ENCODE measurements at places on chromosomes 11 and 22.

DNA sequence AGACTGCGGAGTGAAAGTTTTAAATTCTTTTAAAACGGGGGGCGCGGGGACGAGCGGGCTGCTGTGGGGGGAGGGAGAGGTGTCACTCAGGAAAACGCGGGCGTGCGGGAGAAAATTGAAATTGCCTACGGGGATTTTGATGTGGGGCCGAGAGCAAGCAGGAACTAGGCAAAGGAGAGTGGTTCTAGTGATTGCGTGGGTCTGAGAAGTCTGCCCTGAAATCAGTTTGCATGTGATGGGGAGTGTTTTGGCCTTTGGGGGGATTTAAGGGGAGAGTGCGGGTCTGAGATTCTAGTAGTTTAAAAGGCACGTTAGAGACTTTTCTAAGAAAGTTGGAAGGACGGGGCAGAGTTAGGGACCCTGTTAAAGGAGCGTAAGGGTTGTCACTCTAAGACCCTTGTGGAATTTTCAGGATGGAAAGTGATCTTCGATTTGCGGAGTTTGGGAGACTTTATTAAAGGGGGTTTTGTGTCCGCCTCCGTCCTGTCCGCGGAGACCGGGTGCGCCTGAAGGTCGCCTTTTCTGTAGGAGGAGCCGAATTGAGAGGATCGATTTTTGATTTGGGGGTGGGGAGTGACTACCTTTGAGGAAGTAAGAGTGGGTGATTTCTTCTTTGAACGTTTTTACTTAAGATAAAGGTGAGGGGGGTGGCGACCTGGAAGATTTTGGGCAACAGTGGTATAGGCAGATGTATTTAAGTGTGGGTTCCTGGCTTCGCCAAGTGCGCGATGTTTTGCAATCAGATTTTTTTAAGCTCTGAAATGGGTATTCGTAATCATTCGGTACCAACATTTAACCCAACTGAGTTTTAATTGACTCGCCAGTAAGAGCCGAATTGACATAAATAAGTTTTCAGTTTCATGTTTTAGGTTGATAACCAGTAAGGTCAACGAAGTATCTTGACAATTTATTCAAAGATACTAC, 1.1 kb downstream of the EED start:
- DNase-seq = peak; percentile 35

- no peak for DNase-seq
Observed at GRCh38 chr22:26168330-26168851, 871 bp upstream of the SEZ6L start.

GRCh38 chr11:75602951-75603350, 40.9 kb downstream of the SERPINH1 start:
- no peak for DNase-seq

DNA sequence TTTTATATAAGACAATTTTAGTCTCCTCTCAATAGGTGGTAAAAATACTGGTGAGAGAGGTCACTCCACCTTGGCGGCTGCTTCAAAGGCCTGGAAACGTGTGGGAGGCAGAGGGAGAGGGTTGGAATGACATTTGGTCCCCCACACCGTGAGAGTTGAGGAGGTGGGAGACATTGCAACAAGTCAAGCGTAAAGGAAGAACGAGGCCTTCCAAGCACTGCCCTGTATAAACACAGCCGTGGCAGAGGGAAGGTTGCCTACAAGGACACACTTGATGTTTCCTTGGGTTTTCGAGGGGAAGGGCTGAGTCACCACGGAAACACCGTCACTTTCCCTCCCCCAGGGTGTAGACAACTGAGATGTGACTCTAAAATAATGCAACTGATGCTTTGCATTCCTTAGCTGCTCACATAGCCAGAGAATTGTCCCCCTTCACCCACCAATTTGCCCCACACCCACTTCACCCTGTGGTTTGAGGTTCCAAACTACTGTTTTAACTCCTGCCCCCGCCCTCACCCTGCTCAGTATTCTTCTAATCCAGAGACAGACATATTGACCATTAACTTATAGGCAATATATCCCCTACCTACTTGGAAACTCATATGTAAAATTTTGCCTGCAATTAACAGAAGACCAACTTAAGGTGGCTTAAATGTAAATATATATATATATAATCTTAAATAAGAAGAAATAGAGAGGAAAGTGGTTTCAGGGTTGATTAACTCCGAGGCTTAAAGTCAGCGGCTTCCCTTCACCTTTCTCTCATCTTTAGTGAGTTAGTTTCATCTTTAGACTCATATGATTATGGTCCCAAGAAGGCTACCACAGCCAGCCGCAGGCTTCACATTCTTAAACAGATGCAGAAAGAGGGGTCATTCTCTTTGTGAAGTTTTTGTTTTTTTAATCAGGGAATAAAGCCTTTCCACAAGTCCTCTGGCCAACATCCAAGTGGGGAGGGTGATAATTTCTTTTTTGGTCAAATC, 54.1 kb upstream of the BDNF start:
- DNase-seq = no peak

- DNase-seq = no peak
Observed at GRCh38 chr22:20650294-20651207, 123.4 kb upstream of the SERPIND1 start.

GRCh38 chr22:50118557-50119168, 28.9 kb downstream of the MOV10L1 start:
- no peak for DNase-seq

DNA sequence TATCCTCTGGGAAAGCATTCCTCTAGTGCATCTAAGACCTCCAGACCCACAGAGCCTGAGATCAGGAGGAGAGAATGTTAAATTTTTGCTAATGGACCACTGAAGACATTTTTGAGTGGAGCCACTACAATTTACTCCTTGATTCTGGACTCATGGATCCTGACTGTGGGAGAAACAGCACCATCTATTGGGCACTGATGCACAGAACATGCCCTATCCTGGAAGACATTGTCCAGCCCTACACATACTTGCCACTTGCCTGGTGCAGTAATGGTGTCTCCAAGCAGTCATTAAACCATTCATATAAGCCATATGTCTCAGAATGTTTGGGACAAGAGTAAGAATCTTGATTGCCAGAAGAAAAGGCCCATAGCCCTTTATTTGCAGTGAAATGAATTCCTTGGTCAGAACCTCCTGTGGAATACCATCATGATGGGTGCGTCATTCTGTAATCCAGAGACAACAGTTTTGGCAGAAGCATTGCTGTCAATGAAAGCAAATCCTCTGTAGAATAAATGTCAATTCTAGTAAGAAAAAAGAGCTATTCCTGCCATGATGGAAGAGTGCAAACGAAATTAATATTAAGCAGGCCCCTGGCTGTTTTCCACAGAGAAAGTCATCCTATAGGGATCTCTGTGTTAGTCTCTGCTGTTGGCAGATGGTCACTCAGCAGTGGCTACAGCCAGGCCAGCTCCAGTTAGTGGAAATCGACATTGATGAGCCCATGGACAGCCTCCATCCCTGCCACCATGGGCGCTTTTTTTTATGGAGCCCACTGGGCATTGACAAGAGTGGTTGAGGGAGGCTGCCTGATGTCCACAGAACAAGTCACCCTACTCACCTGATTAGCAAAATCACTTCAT, 43.5 kb downstream of the GGTLC2 start:
- peak; percentile 32 for DNase-seq

DNA sequence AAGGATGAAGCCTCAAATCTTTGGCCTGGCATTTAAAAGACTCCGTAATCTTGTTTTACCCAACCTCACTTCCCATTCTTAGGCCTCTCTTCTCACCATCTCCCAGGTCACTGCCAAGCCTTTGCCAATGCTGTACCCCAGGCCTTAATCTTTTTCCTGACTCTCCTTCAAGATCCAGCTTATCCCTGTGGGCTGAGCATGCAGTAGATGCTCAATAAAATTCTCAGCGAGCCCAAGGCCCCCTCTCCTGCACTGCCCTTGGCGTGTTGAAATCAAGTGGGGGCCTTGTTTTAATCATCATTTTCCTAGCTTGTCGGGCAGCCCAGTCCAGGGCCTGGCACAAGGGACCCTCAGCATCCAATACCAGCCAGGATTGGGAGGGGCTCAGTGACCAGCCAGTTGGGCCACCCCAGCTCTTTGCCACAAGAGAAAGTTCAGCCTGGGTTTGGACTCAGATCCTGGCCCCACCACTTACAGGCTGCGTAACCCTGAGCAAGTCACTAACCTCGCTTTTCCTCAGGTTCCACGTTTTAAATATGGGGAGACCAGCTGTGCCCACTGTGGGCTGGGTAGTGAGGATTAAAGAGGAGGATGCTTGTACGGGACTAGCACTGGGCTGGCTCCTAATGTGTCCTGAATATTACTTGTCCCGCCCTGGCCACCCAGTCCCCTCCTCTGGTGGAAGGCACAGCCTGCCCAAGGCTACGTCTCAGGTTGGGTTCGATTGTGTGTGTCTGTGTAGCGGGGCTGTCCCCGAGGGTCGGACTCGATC, 943 bp upstream of the YWHAH start:
- no peak for DNase-seq

- peak; percentile 74 for DNase-seq
Observed at GRCh38 chr11:119338318-119338890, 2.3 kb downstream of the C1QTNF5 start.

GRCh38 chr11:91641153-91641552, 583.5 kb upstream of the FAT3 start:
- no peak for DNase-seq

DNA sequence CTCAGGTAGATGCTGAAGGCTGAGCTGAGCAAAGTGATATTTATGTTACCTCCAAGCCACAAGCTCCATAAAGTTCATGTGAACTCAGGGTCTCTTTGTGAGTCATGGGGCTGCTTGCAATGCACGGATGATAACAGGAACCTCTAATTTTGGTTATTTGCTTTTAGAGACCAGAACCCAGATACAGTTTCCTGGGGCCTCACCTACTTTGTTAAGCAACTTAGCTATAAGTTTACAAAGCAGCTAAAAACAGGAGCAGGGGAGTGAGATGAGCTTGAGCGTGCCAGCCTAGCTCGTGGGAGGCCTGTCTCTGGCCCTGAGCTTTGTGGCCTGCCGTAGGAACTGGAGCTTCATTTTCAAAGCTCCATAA, 29.2 kb downstream of the SREBF2 start:
- peak; percentile 64 for DNase-seq

GRCh38 chr11:45847911-45848316, 639 bp downstream of the CRY2 start:
- peak; percentile 76 for DNase-seq

- DNase-seq = no peak
Observed at GRCh38 chr11:67376873-67377808, 3.7 kb upstream of the CLCF1 start.

GRCh38 chr11:6196396-6196795, 2.6 kb upstream of the OR52W1 start:
- peak; percentile 26 for DNase-seq

GRCh38 chr22:39024519-39025308, 3.8 kb downstream of the APOBEC3D start:
- DNase-seq = no peak

DNA sequence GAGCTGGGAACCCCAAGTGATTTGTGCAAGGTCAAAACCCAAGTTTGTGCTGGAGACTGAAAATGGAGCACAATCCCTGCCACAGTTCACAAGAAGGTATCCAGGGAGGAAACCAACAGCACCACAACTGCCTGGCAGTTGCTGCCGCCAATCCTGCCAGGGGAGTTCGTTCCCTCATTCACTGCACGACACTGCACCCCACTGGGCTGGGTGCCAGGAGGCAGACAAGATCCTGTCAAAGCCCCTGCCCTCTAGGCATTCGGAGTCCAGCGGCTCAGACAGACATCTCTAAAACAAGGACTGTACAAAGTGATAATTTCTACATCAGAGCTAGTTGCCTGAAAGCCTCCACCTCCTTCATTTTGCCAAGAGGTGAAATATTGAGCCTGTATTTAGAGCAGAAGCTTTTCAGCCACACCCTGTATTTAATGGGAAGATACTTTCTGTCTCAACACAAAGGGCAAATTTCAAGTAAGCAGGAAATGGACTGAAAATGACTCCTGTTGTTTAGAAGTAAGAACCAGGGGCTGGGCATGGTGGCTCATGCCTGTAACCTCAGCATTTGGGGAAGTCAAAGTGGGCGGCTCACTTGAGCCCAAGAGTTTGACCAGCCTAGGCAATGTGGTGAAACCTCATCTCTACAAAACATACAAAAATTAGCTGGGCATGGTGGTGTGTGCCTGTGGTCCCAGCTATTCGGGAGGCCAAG, 277.4 kb upstream of the NARS2 start:
- DNase-seq = no peak

- no peak for DNase-seq
Observed at GRCh38 chr11:134528453-134528852, 116.4 kb upstream of the B3GAT1 start.

- DNase-seq = no peak
Observed at GRCh38 chr22:27073601-27074425, 416.4 kb downstream of the MIAT start.

GRCh38 chr22:48968201-48968959, 859.3 kb downstream of the BRD1 start:
- DNase-seq = no peak

- DNase-seq = no peak
Observed at GRCh38 chr11:35525501-35526175, at the start of gene PAMR1. TSS of gene PAMR1 (minus strand) at chr11:35525616. CDS start at chr11:35525585, 31 bp downstream.

- DNase-seq = no peak
Observed at GRCh38 chr11:2804189-2804588, 81.4 kb downstream of the CDKN1C start.

DNA sequence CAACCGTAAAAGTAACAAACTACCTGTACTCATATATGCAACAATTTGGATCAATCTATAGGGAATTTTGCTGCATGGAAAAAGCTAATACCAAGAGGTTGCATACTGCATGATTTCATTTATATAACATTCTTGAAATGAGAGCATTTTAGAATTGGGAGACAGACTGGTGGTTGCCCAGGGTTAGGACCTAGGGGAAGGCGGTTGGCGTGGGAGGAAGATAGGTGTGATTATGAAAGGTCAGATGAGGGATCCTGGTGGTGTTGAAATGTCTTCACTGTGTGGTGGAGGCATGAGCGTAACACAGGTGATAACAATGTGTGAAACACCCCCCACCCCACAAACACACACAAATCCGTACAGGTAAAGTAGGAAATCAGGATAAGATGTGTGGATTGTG, 176.6 kb upstream of the ZBED5 start:
- no peak for DNase-seq

- DNase-seq = peak; percentile 73
Observed at GRCh38 chr11:47348859-47349258, 3.6 kb downstream of the MYBPC3 start.

- peak; percentile 15 for DNase-seq
Observed at GRCh38 chr22:24592851-24593558, at the start of gene LRRC75B. TSS of gene LRRC75B (minus strand) at chr22:24593073. CDS start at chr22:24593039, 34 bp downstream.

GRCh38 chr22:48803948-48804810, 1023.5 kb downstream of the BRD1 start:
- DNase-seq = no peak

GRCh38 chr11:58775066-58775708, 43.4 kb upstream of the GLYAT start:
- no peak for DNase-seq

DNA sequence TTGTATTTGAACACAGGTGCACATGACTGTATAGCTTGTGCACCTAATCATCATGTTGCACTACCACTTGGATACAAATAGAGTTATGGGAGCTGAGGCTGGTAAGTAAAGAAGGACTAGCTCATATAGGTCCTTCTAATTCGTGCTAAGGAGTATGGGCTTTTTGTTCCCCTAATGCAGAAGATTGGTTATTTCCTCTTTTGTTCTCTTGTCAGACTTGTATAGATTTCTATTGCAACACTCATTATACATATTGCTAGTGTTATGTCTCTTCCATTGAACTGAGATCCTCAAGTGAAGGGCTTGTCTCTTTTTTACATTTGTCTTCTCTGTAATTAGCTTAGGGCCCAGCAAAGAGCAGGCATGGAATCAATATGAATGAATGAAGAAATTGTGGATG, 54.1 kb upstream of the ARHGAP20 start:
- peak; percentile 47 for DNase-seq

- no peak for DNase-seq
Observed at GRCh38 chr11:17707830-17708229, 11.5 kb upstream of the MYOD1 start.
